Lower lobe of right lung (tissue), 2 donors: ENCODE measurements at places on chromosomes 5 and 9. TPM values are rescaled to one million over a fixed set of nuclear protein-coding genes. Genes with fewer than 3 reads are reported as not detected.

PCDHB15 gene
- total RNA-seq: 2.8 TPM

DNA sequence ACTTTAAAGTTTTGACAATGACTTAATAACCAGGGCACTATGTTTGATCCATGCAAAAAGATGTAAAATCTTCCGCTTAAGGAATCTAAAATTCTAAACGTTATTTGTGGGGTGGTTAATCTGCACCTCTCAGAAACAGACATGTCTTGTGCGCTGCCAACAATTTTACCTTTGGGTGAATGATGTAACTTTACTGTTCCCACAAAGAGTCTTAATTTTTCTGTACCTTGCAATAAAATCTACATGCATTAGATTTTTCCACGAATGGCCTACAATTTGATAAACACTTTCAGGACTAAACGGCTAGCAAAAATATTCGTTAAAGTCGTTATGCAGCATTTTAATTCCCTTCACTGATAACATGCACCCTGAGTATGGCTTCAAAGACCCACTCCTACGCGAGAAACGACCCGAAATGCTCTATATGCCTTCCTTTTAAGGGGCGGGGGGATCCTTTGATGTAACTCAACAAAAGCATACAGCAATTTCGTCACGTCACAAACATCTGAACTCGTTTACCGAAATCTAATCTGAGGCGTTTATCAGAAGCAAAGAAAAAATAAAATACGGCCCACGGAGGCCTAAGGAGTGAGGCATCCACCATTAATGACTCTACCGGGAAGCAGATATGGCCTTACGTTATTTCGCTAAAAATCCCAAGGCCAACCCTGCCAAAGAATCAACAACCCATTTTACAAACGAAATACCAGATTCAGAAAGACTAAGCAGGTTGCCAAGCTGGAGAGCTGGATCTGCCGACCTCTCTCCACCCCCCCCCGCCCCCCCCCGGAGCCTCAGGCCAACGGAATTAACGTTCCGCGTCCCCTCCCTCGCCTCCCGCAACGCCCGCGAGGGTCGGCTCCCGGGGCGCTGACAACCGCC is 621 bp downstream of the AK6 start:
- DNase-seq: no peak

DNA sequence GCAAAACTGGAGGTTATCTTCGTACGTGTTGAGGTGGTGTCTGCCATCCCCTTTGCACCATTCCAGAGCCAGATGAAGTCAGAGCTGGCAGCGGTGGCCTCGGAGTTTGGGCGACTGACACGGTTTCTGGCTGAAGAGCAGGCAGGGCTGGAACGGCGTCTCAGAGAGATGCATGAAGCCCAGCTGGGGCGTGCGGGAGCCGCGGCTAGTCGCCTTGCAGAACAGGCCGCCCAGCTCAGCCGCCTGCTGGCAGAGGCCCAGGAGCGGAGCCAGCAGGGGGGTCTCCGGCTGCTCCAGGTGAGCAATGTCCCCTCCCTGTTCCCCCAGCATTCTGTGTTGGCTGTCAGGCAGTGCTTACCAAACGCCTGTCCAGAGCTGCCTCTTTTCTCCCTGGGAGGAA is 9.5 kb downstream of the TRIM41 start:
- DNase-seq: no peak

DNA sequence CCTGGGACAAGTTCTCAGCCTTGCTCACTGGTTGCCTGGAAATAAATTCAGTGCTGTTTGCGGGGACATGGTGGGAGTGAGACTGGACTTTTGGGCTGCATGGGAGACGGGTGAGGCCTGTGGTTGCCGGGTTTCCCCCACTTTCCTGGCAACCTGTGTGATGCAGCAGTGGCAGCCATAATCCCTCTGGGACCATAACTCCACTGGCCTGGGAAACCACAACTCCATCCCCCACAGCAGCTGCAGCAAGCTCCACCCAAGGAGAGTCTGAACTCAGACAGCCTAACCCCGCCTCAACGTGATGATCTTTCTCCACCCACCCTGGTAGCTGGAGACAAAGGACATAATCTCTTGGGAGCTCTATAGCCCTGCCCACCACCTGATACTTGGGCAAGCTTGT is 349.9 kb downstream of the PIK3R1 start:
- no peak for DNase-seq

C9orf43 gene
- total RNA-seq: 0.35 TPM

- DNase-seq: peak; percentile 73
Measured at GRCh38 chr9:36470643-36471290, 70.7 kb upstream of the RNF38 start.

- DNase-seq: no peak
Measured at GRCh38 chr9:38226491-38226951, 157.5 kb upstream of the SHB start.

- DNase-seq: no peak
Measured at GRCh38 chr9:87034841-87035240, 87.5 kb upstream of the GAS1 start.

DNA sequence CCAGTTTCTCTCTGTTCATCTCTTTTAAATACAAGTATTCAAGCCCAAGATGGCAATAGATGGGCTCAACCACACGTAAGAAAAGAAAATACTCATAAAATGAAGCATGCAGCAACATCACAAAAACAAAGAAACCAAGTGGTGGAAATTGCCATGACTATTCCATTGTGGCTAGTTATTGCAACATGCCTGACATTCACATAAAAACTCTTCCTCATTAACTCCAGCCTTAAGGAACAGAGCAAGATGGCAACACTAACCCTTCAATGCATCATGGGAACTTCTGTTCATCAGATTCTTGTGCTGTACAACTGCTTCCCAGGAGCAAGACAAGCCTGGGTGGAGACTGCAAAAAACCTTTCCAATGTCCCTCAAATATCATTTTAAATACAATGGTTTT is 1.4 kb upstream of the GLIS3 start:
- DNase-seq: no peak

DNA sequence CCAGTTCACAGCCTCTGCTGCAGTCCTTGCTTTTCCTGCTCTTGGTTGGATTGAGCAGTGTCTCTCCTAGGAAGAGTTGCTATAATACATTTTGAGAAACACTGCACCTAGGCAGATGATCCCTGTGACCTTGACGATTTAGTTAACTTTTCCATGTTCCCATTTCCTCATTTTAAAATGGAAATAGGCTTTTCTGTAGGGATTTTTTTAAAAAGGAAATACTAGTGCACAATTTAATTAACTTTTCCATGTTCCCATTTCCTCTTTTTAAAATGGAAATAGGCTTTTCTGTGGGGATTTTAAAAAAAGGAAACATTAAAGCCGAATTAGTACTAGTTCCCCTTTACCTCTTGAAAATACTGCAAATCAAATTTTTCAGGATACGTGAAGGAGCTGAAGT is 4.7 kb downstream of the ATP6V0E1 start:
- no peak for DNase-seq

- DNase-seq: peak; percentile 68
Measured at GRCh38 chr9:128552744-128553440, 505 bp downstream of the SPTAN1 start.

- no peak for DNase-seq
Measured at GRCh38 chr5:118952992-118953651, 35.2 kb downstream of the DTWD2 start.

GRCh38 chr9:137739371-137740309 is 120.8 kb downstream of the EHMT1 start:
- no peak for DNase-seq

DNA sequence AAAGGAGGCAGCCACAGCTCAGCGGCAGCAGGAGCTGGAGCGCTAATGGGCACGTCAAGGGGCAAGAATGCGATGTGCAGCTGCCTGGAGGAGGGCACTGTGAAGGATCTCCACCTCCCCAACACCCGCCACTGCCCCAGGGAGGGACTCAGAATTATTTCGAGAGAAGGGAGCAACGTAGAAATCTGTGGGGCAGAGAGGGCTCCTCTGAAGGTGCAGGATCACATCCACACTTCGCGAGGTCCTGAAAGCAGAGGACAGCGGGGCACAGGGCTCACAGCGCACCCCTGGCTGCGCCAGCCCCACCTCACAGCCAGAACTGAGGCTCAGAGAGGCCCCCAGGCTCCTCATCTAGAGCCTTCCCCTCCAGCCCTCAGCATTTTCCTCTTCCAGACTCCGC is 7.9 kb downstream of the COL23A1 start:
- DNase-seq: no peak

DNA sequence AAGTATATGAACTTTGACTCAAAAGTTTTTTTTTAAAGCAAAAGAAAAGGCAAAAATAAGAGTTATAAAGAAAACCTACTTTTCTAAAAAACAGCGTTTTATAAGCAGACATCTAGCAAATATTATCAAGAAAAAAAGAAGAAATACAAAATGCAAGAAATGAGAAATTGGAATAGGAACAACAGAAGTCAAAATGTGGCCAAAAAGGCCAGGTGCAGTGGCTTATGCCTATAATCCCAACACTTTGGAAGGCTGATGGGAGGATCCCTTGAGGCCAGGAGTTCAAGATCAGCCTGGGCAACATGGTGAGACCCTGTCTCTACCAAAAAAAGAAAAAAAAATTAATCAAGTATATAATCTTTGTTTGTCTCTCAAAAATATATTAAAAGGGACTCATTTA is 35.9 kb downstream of the APTX start:
- DNase-seq: no peak

DNA sequence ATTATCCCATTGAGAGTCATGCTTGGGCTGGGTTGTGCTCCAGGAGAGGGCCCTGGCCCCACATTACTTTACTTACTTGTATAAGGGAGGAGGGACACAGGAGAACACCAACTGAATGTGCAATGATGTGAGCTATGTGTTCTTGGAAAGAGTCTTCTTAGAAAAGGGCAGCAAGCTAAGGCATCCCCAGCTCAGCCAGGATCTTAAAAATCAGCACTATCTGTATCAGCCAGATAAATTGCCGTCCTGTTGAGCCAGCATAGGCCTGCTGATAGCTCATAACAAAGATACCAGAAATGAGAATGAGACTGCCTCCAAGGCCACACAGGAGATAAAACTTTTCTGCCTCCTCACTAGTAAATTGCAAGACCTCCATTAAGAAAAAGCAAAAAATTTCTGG is 357.5 kb downstream of the CAAP1 start:
- DNase-seq: no peak

DNA sequence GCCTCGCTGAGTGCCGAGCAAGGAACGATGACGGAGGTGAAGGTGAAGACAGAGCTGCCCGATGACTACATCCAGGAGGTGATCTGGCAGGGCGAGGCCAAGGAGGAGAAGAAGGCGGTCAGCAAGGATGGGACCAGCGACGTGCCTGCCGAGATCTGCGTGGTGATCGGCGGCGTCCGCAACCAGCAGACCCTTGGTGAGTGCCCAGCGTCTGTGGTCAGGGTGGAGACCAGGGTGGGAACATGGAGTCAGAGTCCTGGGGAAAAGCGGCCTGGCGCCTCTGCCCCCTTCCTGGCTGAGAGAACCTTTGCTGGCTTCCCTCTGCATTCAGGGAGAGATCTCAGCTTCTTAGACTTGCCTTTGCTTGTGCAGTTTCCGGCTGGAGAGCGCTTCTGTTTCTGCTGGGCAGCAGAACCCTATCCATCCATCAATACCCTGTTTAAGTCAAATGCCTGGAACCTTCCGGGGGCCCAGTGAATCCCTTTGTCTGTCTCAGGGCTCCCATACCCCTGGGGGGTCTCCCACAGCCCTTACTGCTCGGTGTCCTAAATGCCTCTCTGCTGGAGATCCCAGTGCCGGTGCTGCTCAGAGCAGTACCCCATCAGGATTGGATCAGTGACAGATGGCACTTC is 89.6 kb downstream of the AMBP start:
- no peak for DNase-seq

DNA sequence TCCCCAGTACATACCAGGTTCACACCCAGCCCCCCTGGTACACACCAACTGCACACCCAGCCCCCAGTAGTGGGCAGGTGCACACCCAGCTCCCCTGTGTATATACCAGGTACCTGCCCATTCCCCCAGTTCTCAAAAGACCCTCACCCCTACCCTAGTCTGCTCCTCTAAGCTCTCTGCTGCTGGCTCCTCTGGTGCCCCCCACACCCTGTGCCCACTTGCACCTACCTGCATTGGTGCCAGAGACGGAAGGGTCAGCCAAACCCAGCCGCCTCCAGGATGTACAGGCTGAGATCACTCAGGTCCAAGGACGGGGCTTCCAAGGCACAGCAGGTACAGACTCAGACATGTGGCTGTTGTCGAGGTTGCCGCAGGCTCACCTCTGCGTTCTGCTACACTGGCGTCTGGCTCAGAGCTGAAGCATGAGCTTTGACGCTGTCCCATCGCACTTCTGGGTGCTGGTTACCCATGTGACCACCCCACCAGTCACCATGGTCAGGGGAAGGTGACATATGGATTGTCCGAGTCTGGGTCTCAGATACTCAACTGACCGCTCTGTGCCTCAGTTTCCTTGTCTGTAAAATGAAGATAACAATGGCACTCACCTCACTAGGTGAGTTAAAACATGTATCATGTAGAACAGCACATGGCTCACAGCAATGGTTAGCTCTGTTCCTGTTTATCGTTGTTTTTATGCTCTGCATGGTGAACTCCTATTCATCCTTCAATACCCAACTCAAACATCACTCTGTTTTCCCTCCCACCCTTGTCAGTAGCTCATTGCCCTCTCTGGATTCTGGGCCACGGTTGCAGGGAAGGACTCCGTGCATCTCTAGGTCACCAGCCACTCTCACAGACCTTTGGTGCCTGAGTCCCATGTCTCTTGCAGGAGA is 45.3 kb upstream of the SUSD3 start:
- no peak for DNase-seq

- DNase-seq: no peak
Measured at GRCh38 chr9:35675204-35675603, 1.5 kb downstream of the CA9 start.

MVB12B gene
- total RNA-seq: 47.8 TPM

DNA sequence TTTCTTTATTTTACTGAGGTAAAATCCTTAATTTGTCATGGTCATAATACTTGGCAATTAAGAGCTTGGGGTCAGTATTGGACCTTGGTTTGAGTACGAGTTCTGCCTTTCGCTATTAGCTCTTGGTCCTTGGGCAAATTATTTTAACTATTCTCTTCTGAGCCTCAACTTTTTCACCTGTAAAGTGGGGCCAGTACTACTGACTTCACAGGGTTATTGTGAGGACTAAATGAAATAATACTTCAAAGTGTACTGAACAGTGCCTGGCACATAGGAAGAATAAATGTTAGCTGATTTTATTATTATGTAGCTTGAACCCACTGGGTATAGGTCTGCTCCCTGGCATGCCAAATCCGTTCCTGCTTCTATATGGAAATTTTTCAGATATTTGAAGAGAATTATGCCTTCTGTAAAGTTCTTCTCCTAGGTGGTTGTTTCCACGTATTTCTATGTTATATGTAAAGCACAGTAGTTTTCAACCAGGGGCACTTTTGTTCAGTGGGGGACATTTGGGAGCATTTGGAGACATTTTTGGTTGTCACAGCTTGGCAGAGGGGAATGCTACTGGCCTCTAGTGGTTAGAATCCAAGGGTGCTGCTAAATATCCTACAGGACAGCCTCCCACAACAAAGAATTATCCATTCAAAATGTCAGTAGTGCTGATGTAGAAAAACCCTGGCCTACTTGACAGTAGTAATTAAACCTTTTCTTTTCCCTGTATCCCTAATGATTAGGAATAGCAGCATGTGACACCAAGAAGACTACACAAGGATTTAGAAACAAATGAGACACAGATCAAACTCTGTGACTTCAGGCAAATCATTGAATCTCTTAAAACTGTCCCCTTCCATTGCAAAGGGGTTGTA is 4.5 kb downstream of the RCL1 start:
- DNase-seq: no peak
